ENCODE measurements at places on chromosomes 5 and 9. TPM values are rescaled to one million over a fixed set of nuclear protein-coding genes. Genes with fewer than 3 reads are reported as not detected.
A peak's percentile ranks its signal among the peaks of the same experiment; 100 is the strongest.

The SLC36A2 gene
- not detected for total RNA-seq

The LHX3 gene
- total RNA-seq = 0.08 TPM

The C5 gene
- total RNA-seq = 1.8 TPM

The CARD6 gene
- total RNA-seq = 4.6 TPM

The PPIC gene
- not detected for total RNA-seq

The GZMA gene
- total RNA-seq = 1,058 TPM

GRCh38 chr5:590346-590745 is 21.8 kb upstream of the CEP72 start:
- H3K4me1 ChIP-seq = no peaks in the 10 kb centered on the region
- no peaks in the 10 kb centered on the region for H3K36me3 ChIP-seq
- no peak for DNase-seq
- no peak overlapping the region for H3K27ac ChIP-seq

DNA sequence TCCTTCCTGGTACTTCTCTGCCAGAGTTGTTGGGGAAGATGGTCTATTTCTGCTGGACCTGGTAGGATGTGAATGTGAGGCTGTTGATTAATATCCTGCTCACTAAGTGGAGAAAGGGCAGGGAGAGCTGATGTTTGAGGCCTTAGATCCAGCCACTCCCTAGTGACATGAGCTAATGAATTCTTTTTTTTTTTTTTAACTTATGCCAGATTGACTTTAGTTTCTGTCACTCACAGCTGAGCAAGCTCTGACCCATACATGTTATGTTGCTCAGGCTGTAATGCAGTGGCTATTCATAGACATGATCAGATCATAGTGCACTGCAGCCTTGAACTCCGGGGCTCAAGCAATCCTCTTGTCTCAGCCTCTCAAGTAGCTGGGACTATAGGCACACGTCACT is 75.1 kb upstream of the SPRY4 start:
- H3K4me1 ChIP-seq = no peaks in the 10 kb centered on the region
- no peak overlapping the region for H3K4me3 ChIP-seq
- H3K27ac ChIP-seq = no peak overlapping the region
- H3K27me3 ChIP-seq = peaks cover 3% of the 10 kb centered on the region

GRCh38 chr9:31336841-31337240 is 1047.6 kb upstream of the ACO1 start:
- peaks cover 12% of the 10 kb centered on the region for H3K4me1 ChIP-seq
- H3K27me3 ChIP-seq = no peaks in the 10 kb centered on the region
- no peaks in the 10 kb centered on the region for H3K36me3 ChIP-seq
- no peak overlapping the region for H3K4me3 ChIP-seq
- H3K27ac ChIP-seq = no peak overlapping the region
- DNase-seq = no peak

DNA sequence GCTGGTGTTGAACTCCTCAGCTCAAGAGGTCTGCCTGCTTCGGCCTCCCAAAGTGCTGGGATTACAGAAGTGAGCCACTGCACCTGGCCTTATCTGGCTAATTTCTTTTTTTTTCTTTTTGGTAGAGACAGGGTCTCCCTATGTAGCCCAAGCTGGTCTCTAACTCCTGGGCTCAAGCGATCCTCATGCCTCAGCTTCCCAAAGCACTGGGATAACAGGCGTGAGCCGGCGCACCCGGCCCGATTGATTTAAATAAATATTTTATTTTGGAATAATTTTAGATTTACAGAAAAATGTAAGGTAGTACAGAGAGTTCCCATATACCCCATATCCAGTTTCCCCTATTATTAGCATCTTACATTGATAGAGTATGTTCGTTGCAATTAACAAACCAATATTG is 155.0 kb upstream of the MVB12B start:
- no peak overlapping the region for H3K27ac ChIP-seq
- no peaks in the 10 kb centered on the region for H3K4me1 ChIP-seq
- H3K27me3 ChIP-seq = peaks cover 10% of the 10 kb centered on the region
- H3K4me3 ChIP-seq = no peak overlapping the region
- H3K36me3 ChIP-seq = no peaks in the 10 kb centered on the region

GRCh38 chr5:58327289-58327688 is 132.6 kb downstream of the PLK2 start:
- H3K27me3 ChIP-seq = no peaks in the 10 kb centered on the region
- no peak for DNase-seq
- H3K36me3 ChIP-seq = no peaks in the 10 kb centered on the region

- H3K4me1 ChIP-seq = peaks cover 48% of the 10 kb centered on the region
- DNase-seq = no peak
- H3K4me3 ChIP-seq = no peak overlapping the region
- H3K27me3 ChIP-seq = no peaks in the 10 kb centered on the region
- peaks cover 77% of the 10 kb centered on the region for H3K36me3 ChIP-seq
- no peak overlapping the region for H3K27ac ChIP-seq
Observed at GRCh38 chr5:80240368-80240986, 15.4 kb downstream of the SERINC5 start.

DNA sequence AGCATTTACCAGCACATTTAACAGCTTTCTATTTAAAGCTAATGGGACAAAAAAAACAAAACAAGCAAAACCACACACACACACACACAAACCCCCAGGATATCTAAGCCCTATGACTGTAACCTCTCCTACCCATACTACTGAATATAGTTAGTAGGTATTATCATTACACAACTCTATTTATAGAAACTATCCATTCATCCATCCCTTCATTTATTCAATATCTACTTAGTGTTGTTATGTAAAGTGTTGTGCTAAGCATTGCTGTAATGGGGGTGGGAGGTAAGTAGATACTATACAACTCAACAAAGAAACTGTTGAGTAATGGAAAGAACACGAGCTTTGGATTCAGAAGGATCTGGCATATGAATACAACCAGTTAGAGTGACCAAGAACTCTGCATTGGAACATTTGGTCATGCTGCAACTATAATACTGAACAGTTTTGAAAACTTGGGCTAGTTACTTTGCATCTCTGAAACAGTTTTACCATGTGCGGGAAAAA is 82.3 kb upstream of the ZNF608 start:
- H3K27ac ChIP-seq = no peak overlapping the region
- no peaks in the 10 kb centered on the region for H3K4me1 ChIP-seq
- no peak overlapping the region for H3K4me3 ChIP-seq
- no peaks in the 10 kb centered on the region for H3K36me3 ChIP-seq

- no peak overlapping the region for H3K4me3 ChIP-seq
- no peaks in the 10 kb centered on the region for H3K4me1 ChIP-seq
- H3K36me3 ChIP-seq = no peaks in the 10 kb centered on the region
- no peak overlapping the region for H3K27ac ChIP-seq
- DNase-seq = peak; percentile 68
Observed at GRCh38 chr5:142655339-142656267, 30.3 kb downstream of the FGF1 start.

Measured in activated CD4-positive, alpha-beta memory T cell treated with anti-CD3 and anti-CD28 coated beads, Interleukin-2, amount 10 ng/mL, durations not matched to agents 7 days and 5 days (primary cell).